Activated CD4-positive, alpha-beta T cell treated with anti-CD3 and anti-CD28 coated beads, Interleukin-2, amount 10 ng/mL, durations not matched to agents 24 days and 14 days (primary cell): ENCODE measurements at places on chromosomes 7 and 10. TPM values are rescaled to one million over a fixed set of nuclear protein-coding genes. Genes with fewer than 3 reads are reported as not detected.

SLC16A9 gene
- total RNA-seq: 4.4 and 4.5 TPM in 2 replicates

EPHB6 gene
- 5.9 and 7.3 TPM in 2 replicates for total RNA-seq

CPA2 gene
- 0.14 TPM in 2 replicates for total RNA-seq

KIF11 gene
- total RNA-seq: 39.0 and 39.9 TPM in 2 replicates

NKX2-3 gene
- not detected in 2 replicates for total RNA-seq

- no peak for DNase-seq
Observed at GRCh38 chr7:38274486-38274885, 1.1 kb upstream of the TARP start.

GRCh38 chr7:94012746-94013145, 8.6 kb upstream of the BET1 start:
- DNase-seq: no peak

DNA sequence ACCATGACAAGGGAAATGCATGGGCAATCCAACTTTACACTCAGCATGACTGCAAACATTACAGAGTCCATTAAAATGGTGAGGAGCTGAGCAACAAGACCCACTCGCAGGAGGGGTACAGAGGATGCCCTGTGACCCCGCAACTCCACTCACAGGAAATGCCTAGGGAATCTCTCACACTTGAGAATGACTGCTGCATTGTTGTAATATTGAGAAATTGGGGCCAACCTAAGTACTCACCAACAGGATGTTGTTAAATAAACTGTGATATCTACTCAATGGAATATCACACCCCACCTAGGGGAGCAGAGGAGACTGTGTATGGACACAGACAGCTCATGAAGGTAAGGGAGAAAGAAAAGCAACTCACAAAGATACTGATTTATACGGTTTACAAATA, 53.4 kb upstream of the CAMK2B start:
- DNase-seq: no peak

DNA sequence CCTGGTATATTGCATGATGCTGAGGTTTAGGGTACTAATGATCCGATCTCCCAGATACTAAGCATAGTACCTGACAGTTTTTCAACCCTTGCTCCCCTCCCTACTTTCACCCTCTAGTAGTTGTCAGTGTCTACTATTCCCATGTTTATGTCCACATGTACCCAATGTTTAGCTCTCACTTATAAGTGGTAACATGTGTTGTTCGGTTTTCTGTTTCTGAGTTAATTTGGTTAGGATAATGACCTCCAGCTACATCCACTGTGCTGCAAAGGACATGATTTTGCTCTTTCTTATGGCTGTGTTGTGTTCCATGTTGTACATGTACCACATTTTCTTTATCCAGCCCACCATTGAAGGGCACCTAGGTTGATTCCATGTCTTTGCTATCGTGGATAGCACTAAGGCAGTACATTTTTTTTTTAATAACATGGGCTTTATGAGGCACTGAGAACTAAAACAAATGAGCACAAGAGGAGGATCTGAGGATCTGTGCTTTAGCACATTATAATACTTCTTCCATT, 28.1 kb downstream of the ITGB8 start:
- no peak for DNase-seq

DNA sequence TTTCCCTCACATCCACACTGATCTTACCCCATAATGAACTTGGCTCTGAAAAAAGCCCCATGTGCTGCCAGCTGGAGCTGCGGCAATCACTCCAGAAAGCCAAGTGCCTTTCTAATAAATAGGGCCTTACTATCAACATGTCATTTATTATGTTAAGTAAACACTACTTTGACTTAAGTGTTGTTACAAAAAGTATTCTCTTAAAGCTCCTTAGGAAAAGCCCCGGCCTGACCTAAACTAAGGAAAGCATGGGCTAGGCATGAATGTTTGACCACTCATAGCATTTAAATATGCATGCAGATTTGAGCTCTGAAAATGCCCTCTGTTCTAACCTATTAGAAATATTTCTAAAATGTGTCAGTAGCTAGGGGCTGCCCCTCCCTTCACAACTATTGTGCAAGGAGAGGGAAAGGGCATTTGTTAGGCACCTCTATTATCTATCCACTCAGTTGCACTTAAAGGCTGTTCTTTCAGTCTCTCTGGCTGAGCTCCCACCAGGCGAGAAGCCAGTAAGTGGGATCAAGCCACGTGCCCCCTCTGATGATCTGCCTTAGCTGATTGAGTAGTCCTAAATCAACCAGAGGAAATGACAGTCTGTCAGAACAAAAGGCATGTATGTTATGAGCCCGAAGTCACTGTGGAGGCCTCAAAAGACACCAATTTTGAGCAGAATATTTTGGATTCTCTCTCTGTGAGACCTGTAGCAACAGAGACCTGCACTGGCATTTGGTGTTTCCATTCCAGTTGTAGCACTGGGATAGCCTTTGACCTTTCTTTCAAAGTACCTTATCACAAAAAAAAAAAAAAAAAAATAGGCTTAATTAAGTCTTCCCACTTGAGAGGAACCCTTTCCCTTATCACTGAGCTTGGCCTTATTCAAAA, 77.1 kb downstream of the ITGB8 start:
- no peak for DNase-seq

- no peak for DNase-seq
Observed at GRCh38 chr7:37007691-37008090, 283.4 kb upstream of the AOAH start.

GRCh38 chr10:132382231-132382922, 14.6 kb upstream of the PWWP2B start:
- no peak for DNase-seq

GRCh38 chr10:86446987-86447386, 74.6 kb downstream of the WAPL start:
- DNase-seq: no peak

GRCh38 chr7:101099969-101100781, 14.9 kb downstream of the TRIM56 start:
- peak; percentile 67 for DNase-seq
